ENCODE measurements at places on chromosomes 7 and 10.

GRCh38 chr10:132142396-132143161, 44.2 kb upstream of the DPYSL4 start:
- DNase-seq, result peak; percentile 76

GRCh38 chr10:78301481-78301880, 267.8 kb downstream of the RPS24 start:
- peak; percentile 50 for DNase-seq

- DNase-seq, result no peak
These were observed 288.4 kb downstream of the SNX13 start for GRCh38 chr7:17651863-17652385.

DNA sequence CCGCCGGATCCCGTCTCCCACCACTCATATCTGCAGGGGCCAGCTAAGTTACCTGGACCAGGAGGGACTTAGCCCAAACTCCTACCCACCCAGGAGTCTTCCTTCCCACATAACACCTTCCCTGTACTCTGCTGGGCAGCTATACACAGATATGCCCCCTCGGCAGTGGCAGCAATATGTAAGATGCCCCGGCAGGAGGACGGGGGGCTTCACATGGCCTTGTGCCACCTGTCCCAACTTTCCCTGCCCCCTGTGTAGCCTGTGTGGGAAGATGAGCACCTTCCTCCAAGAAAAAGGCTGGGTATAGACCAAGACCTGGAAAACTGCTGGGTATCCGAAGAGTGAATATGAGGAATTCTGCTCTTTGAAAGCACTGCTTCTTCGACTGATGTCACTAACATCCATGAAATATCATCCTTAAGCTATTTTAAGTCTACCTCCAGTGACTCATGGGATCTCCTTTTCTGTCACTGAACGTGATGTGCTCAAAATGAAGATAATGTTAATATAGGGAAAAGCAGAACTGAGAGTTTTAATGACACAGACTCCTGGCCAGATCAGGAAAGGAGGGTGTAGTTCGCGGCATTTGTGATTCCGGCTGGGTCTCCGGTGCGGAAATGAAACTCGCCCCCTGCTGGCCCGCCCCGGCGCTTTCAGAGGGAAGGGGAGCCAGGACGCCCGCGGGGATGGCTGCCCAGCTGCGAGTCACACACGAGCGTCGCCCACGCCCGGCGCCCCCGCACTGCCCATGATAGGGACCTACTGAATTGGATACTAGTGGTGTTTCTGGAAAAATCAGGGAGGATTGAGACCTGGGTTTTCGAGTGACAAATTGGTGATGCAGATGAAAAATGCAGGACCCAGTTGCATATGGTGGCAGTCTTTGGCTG, 256.9 kb upstream of the NFE2L3 start:
- peak; percentile 87 for DNase-seq

DNA sequence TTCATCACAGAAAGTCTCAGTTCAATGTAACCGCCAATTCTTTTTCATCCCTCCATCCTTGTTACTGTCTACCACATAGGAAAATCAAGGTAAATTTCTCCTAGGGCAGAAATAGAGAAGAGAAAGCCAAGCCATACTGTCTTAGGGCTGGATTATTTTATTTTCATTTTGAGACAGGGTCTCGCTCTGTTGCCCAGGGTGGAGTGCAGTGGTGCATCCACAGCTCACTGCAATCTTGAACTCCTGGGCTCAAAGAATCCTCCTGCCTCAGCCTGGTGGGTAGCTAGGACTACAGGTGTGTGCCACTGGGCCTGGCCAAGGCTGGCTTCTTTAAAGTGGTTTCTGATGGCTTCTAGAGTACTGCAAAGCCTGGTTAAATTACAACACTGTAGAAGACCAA, 181.7 kb downstream of the SRPK2 start:
- no peak for DNase-seq

GRCh38 chr7:1529383-1530116, 952 bp upstream of the MAFK start:
- DNase-seq, result no peak

DNA sequence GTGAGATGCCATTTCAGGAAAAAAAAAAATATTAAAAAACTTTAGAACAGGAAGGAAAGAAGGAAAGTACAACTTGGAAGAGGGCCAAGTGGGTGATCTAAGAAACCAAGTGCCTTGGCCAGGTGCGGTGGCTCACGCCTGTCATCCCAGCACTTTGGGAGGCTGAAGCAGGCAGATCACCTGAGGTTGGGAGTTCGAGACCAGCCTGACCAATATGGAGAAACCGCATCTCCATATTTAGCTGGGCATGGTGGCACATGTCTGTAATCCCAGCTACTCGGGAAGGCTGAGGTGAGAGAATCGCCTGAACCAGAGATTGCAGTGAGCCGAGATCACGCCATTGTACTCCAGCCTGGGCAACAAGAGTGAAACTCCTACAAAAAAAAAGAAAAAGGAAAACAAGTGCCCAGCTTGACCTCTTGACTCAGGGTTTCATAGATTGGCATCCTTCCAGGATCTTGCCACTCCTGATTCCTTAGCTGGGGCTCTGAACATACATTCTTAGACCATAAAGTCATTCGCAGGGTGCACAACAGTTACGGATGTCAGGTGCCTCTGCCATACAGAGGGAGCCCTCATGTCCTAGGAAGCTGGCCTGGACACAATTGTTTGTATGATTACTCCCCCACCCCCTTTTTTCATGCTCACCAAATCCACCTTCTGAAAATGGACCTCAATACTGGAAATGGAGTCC, 2.1 kb upstream of the GUSB start:
- peak; percentile 53 for DNase-seq

DNA sequence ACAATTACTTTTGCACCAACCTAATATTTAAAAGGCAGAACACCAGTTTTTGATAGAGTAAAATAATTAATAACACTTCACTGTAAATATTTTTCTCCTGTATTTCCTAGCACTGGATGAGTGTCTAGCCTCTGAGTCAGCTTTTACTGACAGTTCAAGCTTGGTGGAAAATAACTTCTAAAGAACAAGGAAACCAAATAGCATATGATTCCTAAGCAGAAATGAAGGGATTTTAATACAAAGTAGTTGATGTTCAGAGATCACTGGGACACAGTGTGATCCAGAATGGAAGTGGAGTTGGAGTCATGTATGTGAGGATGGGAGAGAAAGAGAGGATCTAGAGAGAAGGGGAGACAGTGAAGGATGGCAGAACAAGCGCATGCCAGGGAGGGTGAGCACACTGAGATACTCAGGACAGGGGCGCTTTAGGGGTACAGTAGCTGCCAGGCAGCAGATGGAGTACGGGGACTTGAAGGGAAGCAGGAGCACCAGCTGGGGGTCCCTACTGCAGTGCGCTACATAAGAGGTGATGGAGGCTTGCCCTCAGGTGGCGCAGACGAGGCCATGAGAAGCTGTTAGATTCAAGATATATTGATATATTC, 117.9 kb upstream of the KLF6 start:
- DNase-seq, result no peak

GRCh38 chr10:51733057-51733456, 33.7 kb upstream of the CSTF2T start:
- no peak for DNase-seq

DNA sequence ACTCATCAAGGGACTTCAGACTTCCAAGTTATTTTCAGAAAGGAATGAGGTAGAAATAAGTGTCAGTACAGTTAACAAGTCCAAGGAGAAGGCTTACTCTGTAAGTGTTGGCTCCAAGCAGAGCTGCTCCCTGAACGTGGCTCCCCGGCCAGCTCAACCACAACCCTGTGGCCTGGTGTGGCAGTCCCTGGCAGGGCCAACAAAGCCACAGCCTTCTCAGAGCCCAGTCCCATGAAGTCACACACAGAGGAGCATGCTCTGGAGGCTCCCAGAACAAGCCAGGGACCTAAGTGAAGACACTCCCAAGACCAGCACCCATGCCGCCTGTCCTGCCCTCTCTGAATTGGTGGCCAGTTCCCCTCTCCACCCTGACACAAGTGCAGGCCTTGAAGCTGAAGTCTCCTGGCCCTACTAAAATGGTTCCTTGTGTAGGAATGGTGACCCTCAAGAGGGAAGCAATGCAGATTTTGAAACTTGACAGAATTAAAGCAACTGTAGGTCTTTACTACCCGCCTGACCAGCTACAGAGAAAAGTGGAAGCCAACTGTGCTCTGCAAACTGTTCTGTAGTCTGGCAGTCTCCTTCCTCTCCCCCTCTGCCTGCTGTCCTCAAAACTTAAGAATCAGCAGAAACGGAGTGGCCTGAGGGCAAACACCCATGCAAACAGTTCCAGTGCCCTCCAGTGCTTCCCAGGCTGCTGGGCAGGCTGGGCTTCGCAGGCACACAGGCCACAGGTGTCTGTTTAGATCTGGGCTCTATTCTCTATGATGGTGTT, 51.1 kb downstream of the NOD1 start:
- DNase-seq, result no peak

DNA sequence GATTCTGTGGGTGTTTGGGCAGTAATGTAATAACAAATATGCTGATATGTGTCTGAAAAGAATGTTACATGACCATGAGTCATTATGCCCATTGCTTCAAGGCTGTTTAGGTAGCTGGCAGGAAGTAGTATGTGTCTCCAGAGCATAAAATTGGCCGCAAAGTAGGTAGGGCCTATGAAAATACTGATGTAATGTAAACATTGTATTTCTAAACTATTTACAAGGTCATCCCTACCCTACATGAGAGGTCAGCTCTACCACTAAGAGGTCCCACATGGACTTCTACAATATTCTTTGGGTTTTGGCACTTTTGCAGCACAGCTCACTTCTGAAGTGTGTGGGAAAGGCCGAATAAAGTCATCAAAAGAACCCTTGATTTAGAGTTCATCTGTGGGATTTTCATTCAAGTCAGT, 301.9 kb downstream of the AHR start:
- DNase-seq, result no peak

DNA sequence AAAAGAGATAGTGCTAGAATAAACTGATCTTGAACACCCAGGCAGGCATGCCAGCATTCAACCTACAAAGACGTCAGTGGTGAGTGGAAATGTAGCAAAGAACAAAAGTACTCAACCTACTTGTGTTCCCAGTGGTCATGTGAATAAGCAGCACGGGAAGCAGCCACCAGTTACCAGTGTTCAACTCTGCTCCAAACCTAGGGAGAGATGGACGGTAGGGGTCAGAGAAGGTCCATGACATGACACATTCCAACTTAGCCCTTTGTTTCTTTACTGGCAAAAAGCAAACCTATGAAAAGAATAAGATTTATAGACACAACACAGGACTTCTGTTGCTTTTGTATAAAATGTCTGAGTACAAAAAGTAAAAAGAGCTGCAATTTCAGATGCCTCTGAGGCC, 511.4 kb downstream of the XPNPEP1 start:
- no peak for DNase-seq

DNA sequence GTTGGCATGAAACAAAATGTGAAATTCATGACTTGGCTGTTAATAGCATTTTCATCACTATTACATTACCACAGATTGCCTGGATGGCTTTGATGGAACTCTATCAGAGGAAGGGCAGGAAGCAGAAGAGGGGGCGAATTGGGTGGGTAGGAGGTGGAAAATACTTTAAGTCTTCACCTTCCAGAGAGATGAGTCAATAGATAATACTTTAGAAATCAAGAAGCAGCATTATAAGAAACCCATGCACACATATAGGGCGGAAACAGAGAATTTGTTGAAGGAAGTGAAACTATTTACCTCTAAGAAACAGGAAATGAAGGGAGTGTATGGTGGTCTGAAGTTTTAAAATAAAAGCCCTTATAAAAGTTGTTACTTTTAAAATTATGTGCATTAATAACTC, 152.1 kb upstream of the TARP start:
- no peak for DNase-seq

- peak; percentile 22 for DNase-seq
These were observed 6.9 kb upstream of the UBE2H start for GRCh38 chr7:129959471-129960203.

GRCh38 chr10:23442936-23443335, 4.1 kb downstream of the OTUD1 start:
- DNase-seq, result no peak

GRCh38 chr7:18425227-18425626, 70.3 kb upstream of the HDAC9 start:
- DNase-seq, result no peak

DNA sequence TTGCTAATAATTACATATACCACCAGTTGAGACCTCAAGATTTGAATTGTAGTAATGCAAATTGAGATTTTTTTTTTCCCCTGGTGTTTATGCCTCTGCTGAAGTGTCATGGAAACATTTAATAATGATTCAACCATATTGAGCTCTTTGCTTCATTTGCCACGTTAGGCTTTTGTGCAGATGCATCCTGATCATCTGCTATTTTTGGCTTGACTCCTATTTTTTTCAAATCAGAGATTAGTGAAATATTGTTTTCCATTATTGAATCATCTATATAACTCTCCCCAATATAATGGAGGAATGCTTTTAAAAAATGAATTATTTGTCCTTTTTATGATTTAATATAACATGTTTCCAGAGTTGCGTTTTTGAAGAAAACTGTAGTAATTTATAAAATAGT, 115.1 kb downstream of the SRI start:
- no peak for DNase-seq

- DNase-seq, result no peak
These were observed 279.7 kb downstream of the ADRA2A start for GRCh38 chr10:111356571-111356970.
